Activated naive CD4-positive, alpha-beta T cell treated with anti-CD3 and anti-CD28 coated beads for 36 hours (primary cell): ENCODE measurements at places on chromosomes 6 and 20.
A peak's percentile ranks its signal among the peaks of the same experiment; 100 is the strongest.

- peak; percentile 26 for DNase-seq
Observed at GRCh38 chr6:42279144-42279781, 61.6 kb upstream of the MRPS10 start.

DNA sequence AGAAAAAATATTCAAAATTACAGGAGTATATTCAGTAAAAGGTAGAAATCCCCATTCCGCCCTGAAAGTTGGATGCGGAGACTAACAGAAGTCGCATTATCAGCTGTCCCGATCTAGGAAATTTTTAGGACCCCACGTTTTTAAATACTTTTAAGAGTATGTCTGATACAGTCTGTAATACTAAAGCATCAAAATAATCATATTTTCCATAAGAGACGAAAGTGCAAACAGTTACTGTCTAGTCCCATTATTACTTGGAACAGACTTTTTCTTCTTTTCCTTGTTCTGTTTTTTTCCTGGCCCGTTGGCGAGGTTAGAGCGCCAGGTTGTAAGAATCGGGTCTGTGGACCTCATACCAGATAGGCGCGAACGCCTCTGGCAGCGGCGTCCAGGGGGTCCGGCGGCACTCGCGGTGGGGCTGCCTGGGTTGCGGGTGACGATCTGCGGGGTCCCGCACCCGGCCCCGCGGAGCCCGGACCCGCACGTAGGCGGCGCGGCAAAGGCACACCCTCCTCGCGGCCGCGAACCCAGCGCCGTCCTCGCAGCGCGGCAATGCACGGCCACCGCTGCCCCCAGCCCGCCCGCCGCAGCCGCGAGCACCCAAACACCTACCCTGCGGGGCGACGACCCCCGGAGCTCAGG lies 460 bp downstream of the PLAGL1 start:
- peak; percentile 5 for DNase-seq

- no peak for DNase-seq
Observed at GRCh38 chr6:1378065-1379016, 11.0 kb upstream of the FOXF2 start.

DNA sequence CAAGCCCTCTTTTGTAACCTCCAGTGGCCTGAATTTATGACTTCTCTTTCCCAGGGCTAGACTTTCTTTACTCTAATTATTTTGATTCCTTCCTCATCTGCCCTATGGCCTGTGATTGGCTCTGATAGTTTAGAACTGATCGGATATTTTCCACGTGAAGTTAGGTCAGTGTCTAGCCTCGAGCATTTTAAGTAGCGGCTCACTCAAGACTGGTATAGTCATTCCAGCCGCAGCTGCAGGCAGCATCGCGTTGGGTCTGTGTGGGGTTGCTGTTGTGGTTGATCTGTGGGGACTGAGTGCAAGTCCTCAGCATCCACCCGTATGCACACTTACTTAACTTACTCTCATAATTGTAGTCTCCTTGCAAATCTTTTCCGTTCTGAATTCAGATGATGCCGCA lies 105.7 kb downstream of the SMOC2 start:
- no peak for DNase-seq

DNA sequence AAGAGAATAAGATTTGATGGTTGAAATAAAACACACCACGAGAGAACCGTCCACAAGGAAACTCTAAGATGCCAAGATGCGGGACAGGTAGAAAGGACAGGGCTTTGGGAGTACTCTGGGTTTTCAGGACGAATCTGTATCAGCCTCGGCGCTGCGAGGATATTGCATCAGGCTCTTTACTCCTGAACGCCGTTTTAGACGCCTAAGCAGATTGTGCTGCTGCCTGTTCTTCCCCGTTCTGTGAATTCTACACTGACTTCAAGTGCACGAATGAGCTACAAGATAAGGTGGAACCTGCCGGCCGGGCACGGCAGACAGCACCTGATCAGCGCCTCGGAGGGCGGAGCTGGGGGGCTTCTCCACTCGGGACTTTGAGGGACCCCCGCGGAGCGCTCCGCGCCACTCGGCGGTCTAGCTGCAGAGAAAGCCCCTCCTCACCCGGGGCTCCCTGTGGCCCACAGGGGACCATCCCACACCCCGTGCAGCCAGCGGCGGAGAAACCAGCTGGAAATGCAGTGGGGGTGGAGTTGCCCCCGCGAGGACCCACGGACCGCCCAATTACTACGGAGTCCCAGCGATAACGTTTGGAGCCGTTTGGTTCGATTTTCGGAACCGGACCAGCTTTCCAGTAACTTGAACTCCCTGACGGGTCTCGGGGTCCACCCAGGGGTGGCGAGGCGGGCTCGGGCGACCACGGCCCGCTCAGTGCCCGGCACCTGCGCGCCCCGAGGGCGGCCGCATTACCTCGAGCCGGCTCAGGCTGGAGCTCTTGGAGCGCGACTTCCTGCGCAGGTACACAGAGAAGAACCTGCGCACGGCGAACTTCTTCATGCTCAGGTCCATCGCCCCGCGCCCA lies 646 bp downstream of the RPS6KA2 start:
- peak; percentile 40 for DNase-seq

DNA sequence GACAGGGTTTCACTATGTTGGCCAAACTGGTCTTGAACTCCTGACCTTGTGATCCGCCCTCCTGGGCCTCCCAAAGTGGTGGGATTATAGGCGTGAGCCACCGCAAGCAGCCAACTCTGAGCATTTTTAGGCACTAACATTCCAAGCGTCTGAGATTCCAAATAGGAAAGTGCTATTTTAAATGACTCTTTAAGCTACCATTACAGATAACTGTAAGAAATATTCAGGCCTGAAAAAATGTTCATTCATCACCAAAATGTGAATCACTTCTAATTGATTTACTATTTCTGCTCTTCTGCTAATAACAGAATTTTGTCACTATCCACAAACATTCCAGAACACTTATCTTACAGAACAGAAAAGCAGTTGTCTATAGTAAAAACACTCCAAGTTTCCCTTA lies 106.5 kb downstream of the BACH2 start:
- no peak for DNase-seq

DNA sequence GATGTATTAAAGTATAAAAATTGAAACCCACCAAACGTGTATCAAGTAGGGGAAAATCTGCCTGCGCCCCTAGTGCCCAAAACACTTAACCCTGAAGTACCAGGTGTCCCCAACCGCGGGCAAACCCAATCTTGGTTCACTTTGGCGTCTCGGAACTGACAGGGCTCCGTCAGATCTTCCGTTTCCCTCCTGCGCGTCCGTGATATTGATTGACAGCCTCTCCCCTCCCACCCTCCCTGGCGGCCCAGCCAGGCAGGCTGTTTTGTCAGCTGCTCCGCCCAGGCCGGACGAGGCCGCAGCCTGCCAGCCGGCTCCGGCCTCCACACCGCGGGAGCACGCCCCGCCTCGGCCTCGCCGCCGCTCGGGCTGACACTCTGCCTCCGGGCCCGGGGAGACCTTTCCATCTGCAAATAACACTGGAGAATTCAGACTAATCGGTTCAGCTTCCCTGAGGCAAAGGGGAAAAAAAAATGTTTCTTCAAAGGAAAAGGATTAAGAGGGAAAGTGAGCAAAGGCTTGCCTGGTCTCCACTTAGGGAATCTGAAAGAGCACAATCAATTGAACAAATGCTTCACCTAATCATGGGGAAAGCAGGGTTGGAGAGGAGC lies 234.9 kb upstream of the MCHR2 start:
- DNase-seq: peak; percentile 50

DNA sequence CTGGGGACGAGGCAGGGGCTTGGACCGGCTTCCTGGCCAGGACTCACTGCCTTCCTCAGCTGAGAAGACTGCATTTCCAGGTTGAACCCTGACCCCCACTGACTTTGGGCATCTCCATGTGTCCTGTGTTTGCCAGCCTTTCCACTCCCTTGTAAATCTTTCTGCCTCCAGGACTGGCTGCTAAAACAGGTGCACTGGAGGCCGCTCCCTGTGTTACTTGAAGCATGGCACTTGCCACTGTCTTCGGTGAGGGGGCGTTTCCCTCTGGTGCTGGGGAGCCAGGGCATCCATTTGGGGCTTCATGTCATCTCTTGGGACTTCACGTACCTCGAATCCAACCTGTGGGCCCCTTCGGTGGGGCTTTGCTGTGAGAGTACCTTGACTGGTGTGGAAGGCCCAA lies 6.7 kb upstream of the RBM38 start:
- DNase-seq: no peak

DNA sequence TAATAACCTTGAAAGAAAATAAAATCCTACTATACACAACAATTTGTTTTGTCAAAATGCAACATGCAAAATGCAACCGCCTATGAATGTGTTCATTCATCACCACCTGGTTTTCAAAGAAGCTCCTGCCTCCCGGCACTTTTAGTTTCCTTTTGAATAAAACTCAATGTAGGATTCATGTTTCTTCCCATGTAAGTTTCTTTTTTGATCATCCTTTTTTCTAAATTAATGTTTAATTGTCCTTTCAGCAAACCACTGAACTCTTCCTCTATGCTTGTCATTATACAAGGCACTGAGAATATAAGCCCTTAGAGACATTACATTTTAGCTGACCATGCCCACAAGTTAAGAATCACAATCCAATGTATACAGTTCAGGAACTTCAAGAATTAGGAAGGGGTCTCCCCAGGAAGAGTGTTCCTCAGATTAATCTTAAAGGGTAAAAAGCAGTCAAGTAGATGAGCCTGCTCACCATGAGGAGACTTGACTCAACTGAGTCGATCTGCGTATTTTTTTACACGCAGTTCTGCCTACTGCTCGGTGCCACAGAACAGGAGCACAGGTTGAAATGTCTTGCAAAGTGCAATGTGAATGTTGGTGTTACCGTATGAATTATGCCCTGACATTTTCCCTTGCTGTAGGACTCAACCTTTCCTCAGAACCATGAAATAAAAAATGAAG lies 7.2 kb upstream of the THEMIS start:
- DNase-seq: peak; percentile 60

GRCh38 chr20:20778676-20779075 lies 66.2 kb upstream of the RALGAPA2 start:
- DNase-seq: no peak

- no peak for DNase-seq
Observed at GRCh38 chr20:35104685-35105295, 12.2 kb upstream of the TRPC4AP start.

DNA sequence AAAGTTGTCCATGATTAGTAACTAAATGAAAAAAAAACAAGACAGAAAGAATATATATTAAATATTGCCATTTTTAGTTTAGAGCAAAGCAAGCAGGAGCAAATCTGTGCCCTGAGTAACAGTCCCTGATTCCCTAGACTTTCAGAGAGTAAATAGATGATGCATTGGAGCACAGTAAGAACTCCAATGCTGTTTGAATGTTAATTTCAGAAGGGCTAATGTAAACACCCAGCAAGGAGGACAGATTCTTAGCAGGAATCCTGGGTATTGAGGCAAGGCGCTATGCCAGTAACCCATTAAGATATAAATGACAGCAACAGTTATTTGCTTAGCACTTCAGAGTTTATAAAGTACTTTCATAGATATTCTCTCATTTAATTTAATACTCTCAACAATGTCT lies 15.6 kb upstream of the NRSN1 start:
- DNase-seq: no peak

DNA sequence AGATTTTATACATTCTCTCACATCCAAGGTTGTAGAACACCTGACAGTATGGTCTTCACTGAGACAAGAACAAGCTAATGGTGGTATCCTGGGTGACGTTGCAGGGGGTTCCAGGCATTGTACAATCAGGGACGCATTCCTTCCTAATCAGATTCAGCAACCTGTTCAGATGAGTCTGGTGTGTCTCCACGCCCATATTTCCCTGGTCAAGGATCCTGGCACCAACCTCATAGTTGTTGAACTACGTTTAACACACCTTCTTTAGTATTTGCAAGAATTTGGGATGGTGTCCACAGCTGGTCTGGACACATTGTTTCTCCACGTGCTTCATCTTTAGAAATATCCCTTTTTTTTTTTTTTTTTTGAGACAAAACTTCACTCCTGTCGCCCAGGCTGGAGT lies 161.0 kb upstream of the CDYL start:
- no peak for DNase-seq

- peak; percentile 42 for DNase-seq
Observed at GRCh38 chr20:17969884-17970409, 1.1 kb downstream of the MGME1 start.

DNA sequence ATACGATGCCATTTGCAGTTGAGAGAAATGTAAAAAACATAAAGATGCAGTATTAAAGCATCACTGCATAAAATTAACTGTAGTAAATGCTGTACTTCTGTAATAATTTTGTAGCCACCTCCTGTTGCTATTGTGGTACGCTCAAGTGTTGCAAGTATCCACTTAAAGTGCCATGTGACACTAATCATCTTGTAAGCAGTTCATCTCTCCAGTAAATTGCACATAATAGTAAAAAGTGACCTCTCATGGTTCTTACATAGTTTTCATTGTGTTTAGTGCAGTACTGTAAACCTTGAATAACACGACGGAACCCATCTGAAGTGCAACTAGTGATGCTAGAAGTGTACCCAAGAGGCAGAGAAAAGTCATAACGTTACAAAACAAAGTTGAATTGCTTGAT lies 190.1 kb upstream of the VGLL2 start:
- no peak for DNase-seq

- DNase-seq: no peak
Observed at GRCh38 chr6:114068771-114069170, 97.8 kb upstream of the HDAC2 start.

DNA sequence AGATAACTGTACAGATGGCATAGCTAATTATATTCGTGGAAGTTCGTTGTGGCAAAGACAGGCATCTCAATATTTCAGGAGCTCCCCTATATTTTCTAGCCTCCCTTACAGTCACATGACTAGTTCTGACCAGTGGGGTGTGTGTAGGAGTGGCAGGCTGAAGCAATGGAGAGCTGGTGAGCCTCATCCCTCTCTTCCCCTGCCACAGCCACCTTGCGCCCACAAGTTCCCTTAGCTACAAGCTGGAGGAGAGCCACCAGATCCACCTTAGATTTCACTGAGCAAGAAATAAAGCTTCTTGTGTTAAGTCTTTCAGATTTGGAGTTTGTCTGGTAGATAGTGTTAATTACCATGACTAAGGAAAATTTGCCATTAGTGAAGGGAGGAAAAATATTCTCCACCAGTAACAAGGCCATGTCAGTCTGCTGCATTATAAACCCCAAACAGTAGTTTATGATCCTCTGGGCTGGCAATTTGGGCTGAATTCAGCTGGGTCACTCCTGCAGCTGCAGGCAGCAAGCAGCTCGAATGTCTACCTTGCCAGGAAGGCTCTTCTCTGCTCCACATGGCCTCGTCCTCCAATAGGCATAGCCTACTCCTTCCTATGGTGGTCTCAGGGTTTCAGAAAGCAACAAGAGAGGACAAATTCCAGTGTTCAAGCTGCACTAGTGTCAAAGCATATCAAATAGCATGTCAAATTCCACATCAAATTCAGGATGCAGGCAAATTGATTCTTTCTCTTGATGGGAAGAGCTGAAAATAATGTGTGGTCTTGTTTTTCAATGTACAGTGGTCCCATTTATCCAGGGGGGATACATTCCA lies 7.4 kb upstream of the RBCK1 start:
- DNase-seq: no peak

GRCh38 chr6:146915671-146916127 lies 288.5 kb upstream of the STXBP5 start:
- no peak for DNase-seq

- DNase-seq: no peak
Observed at GRCh38 chr6:15399641-15400470, 154.0 kb downstream of the JARID2 start.
